Stimulated activated CD8-positive, alpha-beta memory T cell treated with anti-CD3 and anti-CD28 coated beads, Interleukin-7, amount 100 ng/mL, for 1 hour (primary cell): ENCODE measurements at places on chromosomes 12 and 14.

- no peak for DNase-seq
Measured at GRCh38 chr12:12474471-12474928, 88.2 kb downstream of the DUSP16 start.

DNA sequence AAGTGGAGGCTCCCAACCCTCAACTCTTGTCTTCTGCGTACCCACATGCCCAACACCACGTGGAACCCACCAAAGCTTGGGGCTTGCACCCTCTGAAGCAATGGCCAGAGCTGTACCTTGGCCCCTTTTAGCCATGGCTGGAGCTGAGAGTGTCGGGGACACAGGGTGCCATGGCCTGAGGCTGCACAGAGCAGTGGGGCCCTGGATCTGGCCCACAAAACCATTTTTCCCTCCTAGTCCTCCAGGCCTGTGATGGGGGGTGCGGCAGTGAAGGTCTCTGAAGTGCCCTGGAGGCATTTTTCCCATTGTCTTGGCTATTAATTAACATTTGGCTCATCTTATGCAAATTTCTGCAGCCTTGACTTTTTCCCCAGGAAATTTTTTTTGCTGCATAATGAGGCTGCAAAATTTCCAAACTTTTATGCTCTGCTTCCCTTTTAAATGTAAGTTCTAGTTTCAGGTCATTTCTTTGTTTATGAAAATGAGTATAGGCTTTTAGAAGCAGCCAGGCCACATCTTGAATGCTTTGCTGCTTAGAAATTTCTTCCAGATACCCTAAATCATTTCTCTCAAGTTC, 18.7 kb upstream of the ASPG start:
- no peak for DNase-seq

GRCh38 chr12:115394496-115395220, 710.7 kb upstream of the TBX3 start:
- no peak for DNase-seq

GRCh38 chr12:65155784-65156183, 13.6 kb upstream of the LEMD3 start:
- no peak for DNase-seq

DNA sequence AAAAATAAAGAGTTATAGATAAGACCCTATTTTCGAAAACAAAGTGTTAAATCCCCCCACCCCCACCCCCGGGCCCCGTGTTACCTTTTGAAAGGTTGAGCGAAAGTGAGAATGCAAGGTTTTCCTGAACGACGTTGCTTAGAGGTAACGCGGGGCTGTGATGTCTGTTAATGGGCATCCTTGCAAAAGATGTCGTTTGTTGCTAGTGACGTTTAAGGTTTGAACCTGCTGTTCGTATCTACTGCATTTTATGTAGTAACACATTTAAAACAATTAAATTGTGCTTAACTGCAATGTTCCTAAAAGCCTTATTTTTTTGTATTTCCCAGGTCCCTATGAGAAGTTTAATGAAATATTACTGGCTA, 1.2 kb downstream of the CPSF6 start:
- no peak for DNase-seq

DNA sequence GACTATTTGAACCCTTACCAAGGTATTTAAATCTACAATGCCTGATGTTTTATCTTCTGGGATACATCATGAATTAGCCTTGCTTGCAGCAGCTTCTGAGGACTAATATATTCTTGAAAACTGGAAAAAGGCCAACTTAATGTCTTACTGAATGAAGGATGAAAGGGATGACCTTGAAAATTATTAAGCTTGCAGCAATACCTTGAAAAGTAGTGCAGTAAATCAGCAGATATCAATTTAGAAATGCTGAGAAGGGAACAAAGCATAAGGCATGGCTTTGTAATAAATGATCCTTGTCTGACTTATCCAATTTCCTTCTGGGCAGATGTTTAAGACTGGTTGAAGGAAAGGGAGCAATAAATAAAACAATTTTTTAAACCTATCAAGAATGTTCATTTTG, 37.3 kb upstream of the FERMT2 start:
- no peak for DNase-seq

GRCh38 chr12:11859705-11860425, 210.4 kb downstream of the ETV6 start:
- DNase-seq: no peak

- DNase-seq: no peak
Measured at GRCh38 chr12:27573972-27574371, 50.0 kb downstream of the PPFIBP1 start.

GRCh38 chr12:44788731-44789130, 87.4 kb downstream of the NELL2 start:
- no peak for DNase-seq

- DNase-seq: no peak
Measured at GRCh38 chr12:18799561-18799960, 61.6 kb downstream of the CAPZA3 start.

- no peak for DNase-seq
Measured at GRCh38 chr14:100436745-100437406, 113.7 kb downstream of the SLC25A47 start.

DNA sequence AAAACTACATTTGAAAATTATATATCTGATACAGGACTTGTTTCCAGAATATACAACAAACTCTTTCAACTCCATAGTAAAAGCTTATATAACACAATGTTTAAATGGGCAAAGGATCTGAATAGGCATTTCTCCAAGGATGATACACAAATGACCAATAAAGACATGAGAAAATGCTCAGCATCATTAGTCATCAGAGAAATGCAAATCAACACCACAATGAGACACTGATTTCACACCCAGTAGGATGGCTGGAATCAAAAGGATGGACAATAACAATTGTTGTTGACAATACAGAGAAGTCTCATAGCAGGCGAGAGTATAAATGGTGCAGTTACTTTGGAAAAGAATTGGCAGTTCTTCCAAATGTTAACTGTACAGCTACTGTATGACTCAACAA, 394.9 kb downstream of the BCL11B start:
- DNase-seq: no peak

GRCh38 chr12:3313675-3314663, 177.0 kb upstream of the PRMT8 start:
- no peak for DNase-seq

- DNase-seq: no peak
Measured at GRCh38 chr12:51139292-51139844, 33.6 kb downstream of the TFCP2 start.

DNA sequence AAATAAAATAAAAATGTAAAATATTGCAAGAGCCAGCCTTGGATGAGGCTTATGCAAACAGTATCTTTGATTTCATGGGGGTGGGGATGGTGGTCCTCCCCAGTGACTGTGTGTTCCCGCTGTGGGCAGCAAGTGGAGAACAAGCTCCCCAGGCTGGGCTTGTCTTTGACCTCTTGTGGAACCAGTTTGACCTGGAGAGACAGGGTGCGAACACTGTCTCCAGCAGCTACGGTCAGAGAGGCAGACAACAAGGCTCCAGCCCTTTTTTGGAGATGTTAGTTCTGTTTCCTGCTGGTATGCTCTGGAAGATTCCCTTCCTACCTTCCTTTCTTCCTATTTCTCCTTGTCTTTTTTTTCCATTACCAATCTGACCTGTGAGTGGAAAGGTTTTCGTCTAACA, 21.8 kb upstream of the WSCD2 start:
- DNase-seq: no peak

GRCh38 chr14:95300002-95300696, 19.6 kb downstream of the CLMN start:
- DNase-seq: no peak

GRCh38 chr12:24954261-24954660, 5.4 kb upstream of the BCAT1 start:
- DNase-seq: no peak

DNA sequence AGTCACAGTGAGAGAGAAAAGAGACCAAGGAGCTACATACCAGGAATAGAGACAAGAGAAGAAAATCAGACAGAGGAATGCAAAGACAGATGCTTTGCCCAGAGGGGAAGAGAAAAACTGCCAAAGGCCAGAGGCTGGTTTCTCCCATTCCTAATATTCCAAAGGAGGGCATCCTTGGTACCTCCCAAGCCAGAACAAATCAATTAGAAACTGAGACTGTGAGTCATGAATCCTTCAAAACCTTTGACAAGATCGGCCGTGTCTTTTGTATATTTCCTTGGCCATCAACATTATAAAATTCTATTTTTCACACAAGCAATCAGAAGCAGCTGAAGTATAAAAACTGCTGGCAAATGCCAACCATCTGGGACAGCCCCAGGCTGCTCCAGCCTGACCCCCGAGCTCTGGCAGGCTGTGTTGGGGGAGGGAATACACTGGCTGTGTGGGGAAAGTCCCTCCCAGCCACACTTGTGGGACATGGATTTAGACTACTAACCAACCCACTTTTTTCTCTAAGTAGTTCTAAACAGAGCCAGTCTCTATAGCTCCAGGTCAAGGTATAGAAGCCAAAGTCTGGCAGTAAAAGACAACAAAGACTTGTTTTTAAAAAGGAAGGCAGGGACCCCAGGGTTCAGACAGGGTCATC, 13.7 kb downstream of the POMT2 start:
- DNase-seq: no peak

DNA sequence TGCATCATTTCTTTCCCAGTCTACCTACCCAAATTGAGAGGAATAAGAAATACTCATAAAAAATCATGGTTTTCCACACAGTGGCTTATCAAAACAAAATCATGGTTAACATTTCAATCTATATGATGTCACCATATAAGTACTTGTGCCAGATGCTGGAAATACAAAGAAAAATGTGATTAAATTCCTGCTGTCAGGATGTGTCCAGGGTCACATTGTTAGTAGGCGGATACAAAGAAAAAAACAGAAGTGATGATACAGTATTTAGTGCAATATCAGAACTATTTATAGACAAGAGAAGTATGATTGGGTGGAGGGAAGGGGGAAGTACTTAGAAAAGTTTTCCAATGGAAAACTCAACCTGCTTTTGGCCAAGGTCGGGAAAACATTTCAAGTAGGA, 47.0 kb upstream of the OR6J1 start:
- no peak for DNase-seq

DNA sequence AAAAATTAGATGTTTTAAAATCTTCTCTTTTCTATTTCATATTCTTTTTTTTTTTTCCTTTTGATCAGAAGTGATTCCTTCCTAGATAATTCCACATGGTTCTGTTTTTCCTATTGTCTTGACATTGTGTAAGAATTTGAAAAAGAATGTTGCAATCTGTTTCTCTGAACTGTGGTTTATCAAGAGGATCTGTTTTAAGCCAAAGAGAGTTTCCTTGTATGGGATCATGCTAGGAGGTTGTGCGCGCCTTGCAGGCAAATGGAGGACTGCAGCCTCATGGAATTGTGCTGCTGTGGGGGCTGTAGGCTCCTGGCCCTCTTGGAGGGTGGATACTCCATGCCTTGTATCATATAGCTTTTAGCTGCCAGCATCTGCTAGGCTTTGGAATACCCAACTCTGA, 43.3 kb upstream of the MBIP start:
- no peak for DNase-seq

DNA sequence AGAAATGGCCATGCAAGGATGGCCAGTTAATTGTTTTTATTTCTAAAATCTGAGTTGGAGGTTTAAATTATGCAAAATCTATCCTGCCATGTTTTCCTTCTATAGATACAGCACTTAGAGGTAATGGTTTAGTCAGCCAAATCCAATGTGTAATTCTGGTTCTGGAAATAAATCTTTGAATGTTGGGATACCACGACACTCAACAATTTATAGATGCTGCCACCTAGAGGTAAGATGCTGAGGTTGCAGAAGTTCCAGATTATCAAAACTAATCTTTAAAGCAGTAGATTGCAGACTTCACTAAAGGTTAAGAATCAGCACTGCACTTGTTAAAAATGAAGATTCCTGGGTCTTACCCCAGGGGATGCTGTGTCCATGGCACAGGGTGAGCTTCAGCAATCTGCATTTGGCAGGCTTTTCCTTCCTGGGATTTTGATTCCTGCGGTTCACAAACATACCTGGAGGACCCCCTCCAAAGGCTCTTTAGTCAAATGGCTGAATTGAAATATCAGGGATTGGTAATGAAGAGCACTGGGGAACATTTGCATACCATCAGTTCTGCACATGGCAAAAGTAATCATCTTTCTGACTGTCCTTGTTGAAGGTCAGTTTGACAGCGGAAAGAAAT, 53.4 kb upstream of the ANO4 start:
- no peak for DNase-seq
